Esophagus squamous epithelium (tissue), 5 donors: ENCODE measurements at places on chromosomes 5 and 9.

DNA sequence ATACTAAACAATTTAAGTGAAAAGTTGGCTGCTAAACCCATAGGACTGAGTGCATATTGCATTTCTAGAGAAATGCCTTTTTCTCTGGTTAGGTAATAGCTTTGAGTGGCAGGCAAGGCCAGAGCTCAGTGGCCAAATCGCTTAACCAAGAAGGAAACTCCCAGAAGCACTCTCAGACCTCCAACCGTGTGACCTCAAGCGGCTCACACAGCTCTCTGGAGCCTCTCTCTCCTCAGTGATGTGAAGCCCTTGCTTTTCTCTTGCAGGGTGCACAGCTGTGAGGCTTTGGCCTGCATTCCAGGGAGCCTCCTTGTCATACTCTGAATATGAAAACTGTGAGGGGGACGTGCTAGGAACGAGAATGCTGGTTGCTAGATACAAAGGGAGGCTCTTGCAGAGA, 106.7 kb downstream of the INSYN2B start:
- DNase-seq = no peak

GRCh38 chr5:124034963-124035362, 523.0 kb downstream of the CSNK1G3 start:
- no peak for DNase-seq

- DNase-seq = no peak
Observed at GRCh38 chr9:82105729-82106128, 117.2 kb downstream of the SPATA31D1 start.

DNA sequence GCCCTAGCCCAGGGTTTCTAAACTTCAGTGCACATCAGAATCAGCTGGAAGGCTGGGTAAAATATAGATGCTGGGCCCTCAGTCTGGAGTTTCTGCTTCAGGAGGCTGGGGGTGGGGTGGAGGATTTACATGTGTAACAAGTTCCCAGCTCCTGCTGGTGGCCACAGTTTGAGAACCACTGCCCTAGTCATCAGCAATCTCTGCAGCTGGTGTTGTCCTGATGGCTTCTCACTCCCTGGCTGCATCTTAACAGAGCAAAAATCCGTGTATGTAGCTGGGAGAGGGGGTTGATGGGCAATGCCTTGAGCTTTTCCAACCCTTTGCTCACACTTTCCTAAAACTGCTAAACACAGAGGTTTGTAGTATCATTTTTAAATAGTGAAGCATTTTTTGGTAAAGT, 186.0 kb upstream of the KLF9 start:
- no peak for DNase-seq

GRCh38 chr9:89295400-89295799, 15.6 kb upstream of the CKS2 start:
- DNase-seq = no peak

DNA sequence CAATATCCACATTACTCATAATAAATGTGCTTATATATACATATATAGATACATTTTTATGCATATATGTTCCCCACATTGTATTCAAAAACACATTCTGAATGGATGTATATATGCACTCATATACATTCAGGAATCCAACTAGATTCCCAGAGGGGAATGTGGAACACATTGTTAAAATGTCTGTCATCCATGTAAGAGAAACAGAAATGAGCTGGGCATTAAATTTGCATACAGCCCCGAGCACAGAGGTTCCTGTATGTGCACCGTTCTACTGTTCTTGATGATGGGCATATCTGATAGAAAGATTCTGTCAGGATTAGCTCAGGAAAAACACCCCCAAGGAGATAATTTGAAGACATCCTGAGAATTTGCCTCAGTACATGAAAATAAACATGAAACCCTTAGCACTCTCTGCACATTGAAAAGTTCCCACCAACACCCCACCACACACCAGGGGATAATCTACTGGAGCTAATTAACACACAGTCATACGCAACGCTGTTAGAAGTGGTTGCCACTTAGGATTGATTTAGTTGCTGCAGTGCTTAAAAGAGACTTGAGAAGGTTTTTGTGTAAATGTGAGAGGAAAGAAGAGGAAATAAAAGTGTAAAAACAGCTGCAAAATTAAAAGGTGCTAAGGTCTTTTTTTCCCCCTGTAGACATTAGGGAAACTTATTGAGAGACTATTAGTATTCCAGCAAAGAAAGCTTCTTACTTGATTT, 223.3 kb downstream of the SLF1 start:
- DNase-seq = no peak

- no peak for DNase-seq
Observed at GRCh38 chr9:72154468-72155285, 5.4 kb downstream of the GDA start.

GRCh38 chr5:31846934-31847333, 208.0 kb downstream of the PDZD2 start:
- DNase-seq = no peak

DNA sequence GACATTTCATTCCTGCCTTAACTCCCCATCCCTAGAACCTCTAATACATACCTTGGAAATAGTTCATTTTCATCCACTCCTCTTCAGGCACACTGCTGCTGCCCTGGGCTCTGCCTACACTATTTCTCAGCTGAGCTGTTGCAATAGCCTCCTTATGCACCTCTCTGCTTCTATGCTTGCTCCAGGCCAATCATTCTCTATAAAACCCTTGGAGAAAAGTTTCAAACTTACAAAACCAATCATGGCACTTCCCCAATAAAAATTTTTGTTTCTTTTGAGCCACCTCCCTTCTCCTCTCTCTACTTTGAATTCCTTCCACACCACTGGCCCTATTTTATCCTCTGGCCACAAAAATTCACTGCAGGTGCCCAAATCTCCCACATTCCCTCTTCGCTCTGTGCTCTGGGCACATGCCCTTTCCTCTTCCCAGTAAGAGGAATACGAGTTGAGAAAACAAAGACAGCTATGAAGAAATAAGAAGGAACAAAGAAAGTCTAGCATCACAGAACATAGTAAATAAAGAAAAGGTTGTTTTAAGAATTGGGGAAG, 301.4 kb downstream of the ELAVL2 start:
- DNase-seq = no peak

DNA sequence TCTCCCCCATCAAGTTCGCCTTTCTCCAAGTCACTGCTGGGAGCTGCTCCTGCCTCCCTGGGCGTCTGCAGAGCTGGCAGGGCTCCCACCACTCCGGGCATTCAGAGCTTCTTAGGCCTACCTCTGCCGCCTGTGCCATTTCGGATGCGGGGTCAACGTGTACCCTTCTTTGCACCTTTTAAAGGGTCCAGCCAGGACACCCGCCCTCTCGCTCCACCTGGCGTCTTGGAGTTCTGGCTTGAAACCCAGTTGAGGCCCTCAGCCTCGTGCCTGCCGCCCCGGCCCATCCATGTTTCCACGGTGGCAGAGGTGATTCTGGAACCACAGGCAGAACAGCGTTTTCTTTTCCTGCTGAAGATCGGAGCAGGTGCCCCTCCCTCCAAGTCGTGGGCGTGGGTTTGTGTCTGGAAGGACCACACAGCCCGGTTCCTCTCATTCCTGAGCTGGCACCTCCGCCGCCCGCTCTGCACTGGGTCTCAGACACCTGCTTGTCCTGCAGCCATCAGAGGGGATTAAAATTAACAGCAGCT, 32.9 kb downstream of the NDUFS6 start:
- no peak for DNase-seq

GRCh38 chr5:151862811-151863472, 61.7 kb downstream of the GLRA1 start:
- no peak for DNase-seq

DNA sequence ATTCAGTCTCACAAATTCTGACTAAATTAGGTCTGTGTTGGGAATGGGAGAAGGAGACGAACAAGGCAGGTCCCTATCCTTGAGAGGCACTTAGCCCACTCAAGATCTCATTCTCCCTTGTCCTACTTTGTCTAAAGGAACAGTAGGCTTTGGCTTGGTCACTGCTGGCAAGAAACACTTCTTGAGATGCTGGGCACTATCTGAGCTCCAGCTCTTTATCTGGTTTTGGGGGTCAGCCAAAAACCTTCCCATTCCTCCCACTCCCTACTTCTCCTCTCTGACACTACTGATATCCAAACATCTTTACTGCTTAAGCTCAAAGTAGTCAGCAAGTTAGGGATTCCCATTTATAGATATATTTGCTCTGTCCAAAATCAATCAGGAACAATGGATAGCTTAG, 155.2 kb downstream of the MAPKAP1 start:
- no peak for DNase-seq

DNA sequence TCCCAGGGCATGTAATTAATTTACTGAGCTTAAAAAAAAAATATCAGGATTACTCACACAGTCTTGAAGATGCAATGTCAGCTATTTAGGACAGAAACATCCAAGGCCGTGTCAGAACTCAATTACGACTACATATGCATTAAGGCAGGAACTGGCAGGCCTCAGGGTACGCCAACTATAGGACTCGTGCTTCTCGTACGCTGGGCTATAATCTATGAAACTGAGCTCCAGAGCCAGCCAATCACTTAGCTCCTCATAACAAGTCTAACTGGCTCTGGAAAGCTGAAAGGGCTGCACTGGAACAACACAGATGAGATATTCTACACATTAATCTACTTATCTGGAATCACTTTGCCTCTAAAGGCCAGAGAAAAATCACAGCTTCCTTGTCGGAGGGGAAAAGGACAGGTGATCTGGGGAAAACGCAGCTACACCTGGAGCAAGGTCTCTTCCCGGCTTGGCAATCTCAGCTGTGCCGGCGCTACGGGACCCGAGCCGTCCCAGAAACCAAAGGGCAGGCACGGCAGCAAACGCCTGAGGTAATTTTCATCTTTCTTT, 212.0 kb downstream of the DEPDC1B start:
- no peak for DNase-seq

DNA sequence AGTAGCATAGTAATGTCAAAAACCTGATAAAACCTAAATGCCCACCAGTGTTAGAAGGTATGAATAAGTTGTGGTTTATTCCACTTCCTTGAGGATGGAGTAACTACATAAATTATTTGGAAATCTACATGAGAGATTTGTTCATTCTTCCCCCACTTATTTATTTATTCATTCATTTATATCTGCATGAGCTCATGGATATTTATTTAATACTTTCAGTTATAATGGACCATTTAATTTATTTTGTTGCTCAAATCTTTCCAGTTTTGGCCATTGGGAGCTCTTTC, 223.8 kb upstream of the S1PR3 start:
- DNase-seq = no peak

- DNase-seq = no peak
Observed at GRCh38 chr5:177604116-177604521, 4.2 kb downstream of the B4GALT7 start.

GRCh38 chr9:16688814-16689213, 181.7 kb downstream of the BNC2 start:
- DNase-seq = no peak

DNA sequence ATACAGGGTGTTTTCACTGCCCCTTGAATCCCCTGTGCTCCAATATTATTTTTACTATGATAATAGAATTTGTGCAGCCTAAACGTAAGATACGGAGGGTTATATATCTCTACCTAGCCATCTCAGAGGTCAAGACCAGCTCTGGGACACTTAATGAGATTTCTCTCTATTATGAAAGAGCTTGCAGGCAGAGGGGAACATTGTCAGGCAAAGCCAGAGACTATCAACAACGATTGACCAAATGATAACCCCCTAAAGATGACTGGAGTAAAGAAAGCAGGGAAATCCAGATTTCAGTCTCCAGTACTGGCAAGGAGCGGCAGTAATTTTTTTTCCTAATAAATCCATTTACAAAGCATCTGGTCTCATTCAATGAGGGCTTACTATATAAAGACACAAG, 59.8 kb upstream of the LPAR1 start:
- no peak for DNase-seq

- no peak for DNase-seq
Observed at GRCh38 chr5:155605920-155606319, 592.4 kb downstream of the KIF4B start.

DNA sequence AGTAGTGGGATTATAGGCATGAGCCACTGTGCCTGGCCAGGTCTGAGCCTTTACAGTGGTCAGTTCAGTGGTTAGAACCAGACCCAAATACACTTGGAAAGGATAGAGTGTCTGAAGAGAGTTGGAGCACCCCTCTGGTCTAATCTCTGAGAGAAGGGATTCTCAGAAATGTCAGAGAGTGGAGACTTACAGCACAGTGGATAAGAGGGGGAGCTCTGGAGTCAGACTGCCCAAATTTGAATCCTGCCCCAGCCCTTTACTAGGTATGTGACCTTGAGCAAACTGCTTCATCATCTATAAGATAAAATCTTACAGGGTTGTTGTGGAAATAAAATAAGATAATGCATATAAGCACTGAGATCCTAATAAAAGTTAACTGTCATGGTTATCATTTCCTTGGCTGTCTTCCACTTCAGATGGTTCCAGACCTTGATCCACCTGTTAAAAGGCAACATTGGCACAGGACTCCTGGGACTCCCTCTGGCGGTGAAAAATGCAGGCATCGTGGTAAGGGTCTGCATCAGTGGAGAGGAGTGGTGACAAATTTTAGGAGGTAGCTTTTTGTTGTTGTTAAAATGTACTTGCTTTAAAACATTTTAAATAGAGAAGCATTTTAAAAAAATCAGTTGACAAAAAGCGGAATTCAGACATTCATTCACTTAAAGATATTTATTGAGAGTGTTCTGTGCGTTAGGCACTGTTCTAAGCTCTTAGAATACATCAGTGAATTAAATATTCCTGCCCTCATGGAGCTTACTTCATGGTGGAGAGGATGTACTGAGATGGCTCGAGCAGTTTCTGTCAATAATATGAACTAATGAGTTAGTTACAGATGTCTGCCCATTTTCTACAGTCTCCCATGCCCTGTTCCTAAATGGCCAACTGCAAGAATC, 16.0 kb downstream of the SLC36A1 start:
- DNase-seq = no peak

DNA sequence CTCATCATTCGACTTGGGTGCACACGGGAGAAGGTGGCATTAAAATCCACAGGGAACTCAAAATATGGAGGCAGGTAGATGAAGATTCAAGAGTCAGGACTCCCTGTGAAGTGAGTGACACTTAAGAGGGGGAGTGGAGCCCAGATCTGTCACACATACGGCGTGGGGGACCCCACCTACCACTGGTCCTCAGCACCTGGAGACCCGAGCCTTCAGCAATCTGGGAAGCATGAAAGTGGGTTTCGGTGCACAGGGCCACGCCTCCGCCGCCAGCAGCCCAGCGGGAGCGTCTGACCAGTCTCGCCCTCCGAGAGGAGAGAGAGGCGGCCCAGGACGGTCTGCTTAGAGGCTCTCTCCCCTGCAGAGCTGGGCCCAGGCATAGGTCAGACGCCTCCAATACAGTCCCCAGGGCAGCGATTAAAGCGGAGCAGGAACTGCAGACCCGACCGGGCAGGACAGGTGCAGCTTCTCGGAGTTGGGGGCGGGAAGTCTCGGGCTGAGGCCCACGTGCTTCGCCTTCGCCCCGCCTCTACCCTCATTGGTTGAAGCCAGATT, 639 bp upstream of the SLC2A8 start:
- no peak for DNase-seq
